ENCODE measurements at places on chromosomes 3 and 15.
A peak's percentile ranks its signal among the peaks of the same experiment; 100 is the strongest.

- no peak for DNase-seq
Measured at GRCh38 chr15:64739577-64740143, 35.7 kb downstream of the RBPMS2 start.

DNA sequence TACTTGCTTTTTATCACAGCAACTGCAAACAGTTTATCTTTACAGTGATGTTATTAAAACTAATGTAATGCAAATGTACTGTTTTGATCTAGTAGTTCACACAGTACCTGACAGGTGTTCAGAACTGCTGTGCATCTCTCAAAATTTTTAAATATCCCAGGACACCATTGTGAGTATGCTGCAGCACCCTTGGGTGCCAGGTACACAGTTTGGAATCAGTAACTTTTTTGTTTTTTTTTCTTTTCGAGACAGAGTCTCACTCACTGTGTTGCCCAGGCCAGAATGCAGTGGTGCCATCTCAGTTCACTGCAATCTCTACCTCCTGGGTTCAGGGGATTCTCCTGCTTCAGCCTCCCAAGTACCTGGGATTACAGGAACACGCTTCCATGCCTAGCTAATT, 3.0 kb downstream of the KNL1 start:
- no peak for DNase-seq

DNA sequence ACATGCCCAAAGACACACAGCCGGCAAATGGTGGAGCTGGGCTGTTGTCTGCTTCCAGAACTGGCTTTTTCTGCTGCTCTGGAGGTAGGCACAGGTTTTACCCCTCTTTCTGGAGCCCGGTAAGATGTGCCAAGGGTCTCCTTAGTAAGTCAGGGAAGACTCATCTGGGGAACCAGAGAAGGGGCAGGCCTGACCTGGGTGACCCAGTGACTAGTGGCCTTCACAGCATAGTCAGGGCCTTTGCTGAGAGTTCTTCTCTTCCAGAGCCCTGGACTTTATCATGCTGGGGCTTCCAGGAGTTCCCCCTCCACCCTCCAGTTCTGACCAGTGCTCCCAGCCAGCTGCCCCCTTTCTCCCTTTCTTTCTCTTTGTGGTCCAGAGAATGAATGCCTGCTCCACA, 3.2 kb downstream of the CD276 start:
- no peak for DNase-seq

- DNase-seq = no peak
Measured at GRCh38 chr3:144968750-144969350, 997.2 kb downstream of the DIPK2A start.

DNA sequence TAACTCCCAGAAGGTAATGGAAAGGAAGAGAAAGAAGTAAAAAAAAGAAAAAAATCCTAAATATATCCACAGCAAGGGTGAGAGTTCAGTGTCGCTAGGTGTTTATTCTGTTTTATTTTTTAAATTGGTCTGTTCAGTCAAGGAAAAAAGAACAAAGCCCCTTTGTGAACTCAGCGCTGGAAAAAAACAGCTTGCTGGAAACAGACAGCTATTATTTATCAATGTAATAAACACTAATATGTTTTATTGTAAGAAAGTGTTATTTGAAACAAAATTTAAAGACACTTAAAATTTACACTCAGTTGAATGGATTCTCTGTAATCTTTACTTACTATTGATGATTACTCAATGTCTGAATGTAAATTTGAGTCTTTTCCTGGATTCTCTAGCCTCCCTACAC, 32.3 kb upstream of the LEKR1 start:
- no peak for DNase-seq

GRCh38 chr3:150036780-150037179, 66.1 kb upstream of the PFN2 start:
- no peak for DNase-seq

- no peak for DNase-seq
Measured at GRCh38 chr3:76021376-76021775, 236.0 kb upstream of the ZNF717 start.

DNA sequence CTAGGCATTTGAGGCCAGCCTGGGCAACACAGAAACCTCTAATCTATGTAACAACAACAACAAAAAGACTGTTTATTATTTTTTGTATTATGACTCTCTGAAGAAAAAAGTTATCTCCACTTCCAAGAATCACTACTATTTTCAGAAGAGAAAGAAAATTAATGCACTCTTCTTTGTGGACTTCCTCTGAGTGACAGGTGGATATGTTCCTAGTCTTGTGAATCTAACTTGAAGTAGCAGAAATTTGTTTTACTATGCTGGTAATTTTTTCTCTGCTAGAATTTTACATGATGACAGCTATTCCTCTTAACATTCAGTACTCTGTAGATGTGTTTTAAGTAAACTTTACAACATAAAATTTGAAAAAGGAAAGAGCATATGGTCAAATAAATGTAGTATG, 16.7 kb downstream of the DYNC1LI1 start:
- DNase-seq = no peak

DNA sequence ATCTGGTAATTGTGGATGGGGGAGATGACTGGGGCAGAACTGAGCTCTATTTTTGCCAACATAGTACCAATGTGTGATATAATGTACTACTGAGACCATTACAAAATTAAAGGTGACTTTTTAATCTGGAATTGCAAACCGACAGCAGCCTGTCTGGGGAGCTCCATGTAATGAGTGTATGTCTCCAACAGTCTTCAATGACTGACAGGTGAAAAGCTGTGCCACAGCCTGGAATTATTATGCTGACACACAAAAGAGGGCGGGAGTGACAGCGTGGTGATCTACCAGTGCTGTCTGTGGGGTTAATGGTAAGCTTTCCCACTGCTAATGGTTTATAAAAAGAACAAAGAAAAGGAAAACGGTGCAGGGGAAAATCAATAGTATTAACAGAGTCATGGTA, 143.4 kb downstream of the CLSTN2 start:
- DNase-seq = no peak

GRCh38 chr3:171783626-171784025, 26.7 kb downstream of the PLD1 start:
- DNase-seq = no peak

GRCh38 chr3:43048470-43048869, 57.4 kb downstream of the POMGNT2 start:
- no peak for DNase-seq

DNA sequence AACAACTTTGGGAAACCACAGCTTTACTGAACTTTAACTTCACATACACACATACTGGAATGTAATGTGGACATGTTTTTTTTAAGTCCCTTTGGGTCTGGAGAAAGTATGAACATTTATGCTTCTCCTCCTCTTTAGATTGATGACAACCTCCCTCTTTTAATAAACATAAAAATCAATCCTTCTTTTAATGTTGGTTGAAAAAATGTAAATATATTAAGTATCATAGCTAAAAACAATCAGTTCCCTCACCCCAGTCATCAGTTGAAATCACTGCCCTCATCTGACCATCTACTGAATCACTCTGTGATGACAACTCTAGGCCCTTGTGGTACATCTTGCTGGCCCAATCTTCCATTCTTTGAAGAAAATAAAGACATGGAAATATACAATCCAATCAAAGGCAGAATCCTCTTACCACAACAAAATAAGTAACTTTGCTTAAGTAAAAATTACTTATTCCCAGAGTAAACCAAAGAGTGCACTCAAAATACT, 6.4 kb downstream of the AAGAB start:
- no peak for DNase-seq

DNA sequence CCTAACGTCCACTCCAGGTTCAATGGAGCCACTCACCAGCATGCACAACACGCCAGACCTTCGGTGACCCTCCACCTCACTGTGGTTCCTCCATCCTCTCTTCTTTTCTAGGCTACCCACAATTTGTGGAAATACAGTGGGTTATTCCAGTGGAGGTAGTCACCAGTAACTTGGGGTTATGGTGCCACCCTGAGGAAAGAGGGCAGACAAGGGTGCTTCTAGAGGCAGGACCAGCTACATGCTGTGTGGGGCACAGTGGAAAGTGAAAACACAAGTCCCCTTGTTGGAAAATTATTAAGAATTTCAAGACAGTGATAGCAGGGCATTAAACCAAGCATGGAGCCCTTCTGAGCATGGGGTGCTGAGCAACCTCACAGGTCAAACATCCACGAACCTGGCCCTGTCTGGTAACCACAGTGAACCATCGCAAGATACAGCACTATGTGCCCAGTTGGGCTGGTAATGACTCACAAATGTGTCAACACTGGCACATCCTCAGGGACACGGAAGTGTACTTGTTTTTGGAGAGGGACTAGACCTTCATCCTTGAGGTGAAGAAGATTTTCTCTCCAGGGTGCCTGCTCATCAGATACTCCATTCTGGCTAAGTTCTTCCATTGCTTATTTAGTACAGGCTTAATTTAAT, 166.7 kb downstream of the STT3B start:
- DNase-seq = no peak

GRCh38 chr3:170809007-170809974, 60.7 kb downstream of the RPL22L1 start:
- peak; percentile 68 for DNase-seq

All from anterior cingulate cortex (tissue), 58 donors.